CD8-positive, alpha-beta memory T cell (primary cell): ENCODE measurements at places on chromosomes 5 and 9.

GRCh38 chr5:62791059-62791458 is 212.4 kb downstream of the LRRC70 start:
- no peak for DNase-seq

GRCh38 chr5:59922220-59922619 is 28.7 kb upstream of the PDE4D start:
- DNase-seq, result no peak

GRCh38 chr9:90162326-90162725 is 480.3 kb downstream of the DIRAS2 start:
- no peak for DNase-seq

GRCh38 chr9:116975126-116975525 is 288.0 kb downstream of the TRIM32 start:
- no peak for DNase-seq

DNA sequence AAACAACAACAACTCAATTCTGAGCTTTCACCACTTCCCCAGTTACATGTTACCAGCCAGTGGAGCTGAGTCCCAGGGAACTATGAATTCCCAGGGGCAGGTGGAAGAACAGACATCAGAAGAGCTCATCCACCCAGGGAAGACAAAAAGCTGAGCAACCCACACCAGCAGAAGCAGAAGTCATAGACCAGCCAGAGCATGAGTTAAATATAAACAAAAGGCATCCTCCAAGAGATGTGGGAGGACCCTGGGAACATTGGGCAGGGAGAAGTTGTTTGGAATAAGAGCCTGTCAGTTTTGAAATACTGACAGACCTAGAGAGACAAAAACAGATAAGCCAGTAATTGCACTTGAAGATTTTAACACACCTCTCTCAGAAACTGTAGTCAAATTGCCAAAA is 102.3 kb upstream of the LMX1B start:
- DNase-seq, result no peak

DNA sequence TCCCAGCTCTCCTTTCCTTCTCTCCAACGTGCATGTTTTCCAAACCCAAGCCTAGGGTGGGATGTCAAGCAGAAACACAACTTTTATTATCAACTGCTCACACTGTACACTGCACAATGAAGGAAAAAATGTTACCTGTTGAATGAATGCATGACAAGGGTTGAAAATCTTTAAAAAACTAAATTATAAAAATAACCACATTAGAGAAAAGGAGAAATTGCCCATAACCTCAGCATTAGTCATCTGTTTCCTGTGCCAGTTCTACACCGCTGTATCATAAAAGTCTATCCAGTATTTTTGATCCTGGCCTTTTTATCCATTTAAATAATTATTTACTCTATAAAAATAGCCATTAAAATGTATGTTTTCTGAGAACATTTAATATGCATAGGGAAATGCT is 101.1 kb downstream of the APBA1 start:
- no peak for DNase-seq

DNA sequence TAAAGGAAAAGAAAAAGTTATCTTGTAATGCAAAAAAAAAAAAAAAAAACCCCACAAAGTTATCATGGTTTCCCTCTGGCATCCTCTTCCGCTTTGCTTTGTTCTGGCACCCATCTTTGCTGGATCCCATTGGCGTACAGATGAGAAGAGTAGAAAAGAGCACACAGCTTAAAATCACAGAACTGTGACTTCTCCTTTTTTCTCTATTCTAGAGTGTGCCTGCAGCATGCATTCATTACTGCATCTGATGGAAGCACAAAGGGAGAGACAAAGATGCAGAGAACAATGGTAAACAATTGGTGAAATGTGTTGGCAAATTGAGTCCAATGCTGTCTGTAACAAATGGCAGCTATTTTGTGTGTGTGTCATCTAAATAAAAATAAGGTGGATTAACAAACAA is 440.8 kb upstream of the PIK3R1 start:
- DNase-seq, result no peak

- DNase-seq, result no peak
Measured at GRCh38 chr9:38339087-38339486, 53.4 kb upstream of the ALDH1B1 start.

DNA sequence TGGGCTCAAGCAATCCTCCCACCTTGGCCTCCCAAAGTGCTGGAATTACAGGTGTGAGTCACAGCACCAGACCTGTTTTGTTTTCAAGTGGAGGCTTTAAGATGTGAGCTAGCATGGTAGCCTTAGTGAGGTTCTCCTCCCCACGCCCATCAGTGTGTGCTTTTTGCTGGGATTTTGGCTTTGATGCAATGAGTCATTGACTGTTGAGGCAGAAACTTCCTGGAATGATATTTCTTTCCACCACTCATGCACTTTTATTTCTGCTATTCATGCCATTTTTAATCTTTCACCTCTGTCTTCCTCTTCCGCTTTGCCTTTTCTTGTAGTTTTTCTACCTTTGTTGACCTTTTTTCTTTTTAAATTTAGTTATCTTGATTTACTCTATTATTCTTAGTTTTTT is 4.2 kb upstream of the NFIL3 start:
- no peak for DNase-seq

GRCh38 chr5:167797933-167798332 is 493.5 kb upstream of the WWC1 start:
- no peak for DNase-seq

DNA sequence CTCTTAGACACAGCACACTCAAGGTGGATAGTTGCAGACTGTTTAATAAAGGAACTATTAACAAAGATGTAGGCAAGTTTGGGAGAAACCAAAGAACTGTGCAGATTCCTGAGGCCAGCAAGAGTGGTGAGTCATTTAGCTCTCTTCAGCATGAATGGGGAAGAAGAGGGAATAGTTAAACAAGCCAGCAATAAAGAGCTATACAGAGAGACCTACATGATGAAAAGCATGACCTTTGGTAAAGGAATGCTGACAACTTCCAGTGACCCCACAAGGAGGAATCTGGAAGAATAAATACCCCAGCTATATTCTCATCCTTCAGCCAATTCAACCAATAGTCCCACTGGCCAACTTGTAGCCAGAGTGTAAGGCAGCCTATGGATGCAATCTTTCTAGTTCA is 706.0 kb upstream of the GRAMD2B start:
- no peak for DNase-seq

DNA sequence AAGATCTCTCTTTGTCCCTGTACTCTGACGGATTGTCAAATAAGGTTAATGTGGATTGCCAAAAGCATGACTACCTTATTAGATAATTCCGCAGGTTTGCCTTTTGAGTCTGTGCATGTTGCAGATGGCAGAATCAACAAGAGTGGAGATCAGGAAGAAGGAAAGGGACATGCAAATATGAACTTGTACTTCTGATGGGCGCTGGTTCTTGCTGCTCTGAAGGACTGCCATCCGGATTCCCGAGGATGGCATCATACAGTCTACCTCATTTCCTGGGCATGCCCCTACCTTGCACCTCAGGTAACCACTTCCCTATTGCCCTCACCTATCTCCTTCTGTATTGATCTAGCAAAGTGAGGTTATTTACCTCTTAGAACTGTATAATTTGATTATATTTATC is 504.2 kb downstream of the ACTL7B start:
- no peak for DNase-seq

GRCh38 chr5:80191991-80192398 is 63.9 kb downstream of the SERINC5 start:
- DNase-seq, result no peak

- no peak for DNase-seq
Measured at GRCh38 chr5:87787625-87788256, 375.0 kb upstream of the CCNH start.

GRCh38 chr9:82558855-82559630 is 503.9 kb downstream of the RASEF start:
- no peak for DNase-seq

- no peak for DNase-seq
Measured at GRCh38 chr5:101878190-101878589, 417.9 kb downstream of the SLCO4C1 start.

DNA sequence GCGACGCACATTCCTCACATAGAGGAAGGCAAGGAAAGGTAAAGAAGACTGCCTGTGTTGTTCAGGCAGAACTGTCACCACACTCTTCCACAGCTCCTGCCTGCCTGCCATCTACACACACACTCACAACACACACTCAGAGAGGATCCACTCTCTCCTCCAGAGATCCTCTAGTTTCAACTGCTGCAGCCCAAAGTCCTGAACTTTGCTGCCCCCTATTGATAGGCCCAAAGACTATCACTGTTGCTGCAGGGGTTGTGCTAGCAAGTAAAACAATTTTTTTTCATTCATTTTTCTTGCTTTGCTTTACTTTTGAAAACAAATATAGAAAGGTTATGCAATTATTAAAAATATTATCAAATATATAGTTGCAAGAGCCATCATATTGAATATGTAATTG is 5.9 kb upstream of the CFAP90 start:
- peak; percentile 20 for DNase-seq

GRCh38 chr9:114366334-114367128 is 21.3 kb downstream of the AKNA start:
- DNase-seq, result peak; percentile 75

GRCh38 chr9:88746029-88746742 is 211.2 kb downstream of the NXNL2 start:
- DNase-seq, result no peak

DNA sequence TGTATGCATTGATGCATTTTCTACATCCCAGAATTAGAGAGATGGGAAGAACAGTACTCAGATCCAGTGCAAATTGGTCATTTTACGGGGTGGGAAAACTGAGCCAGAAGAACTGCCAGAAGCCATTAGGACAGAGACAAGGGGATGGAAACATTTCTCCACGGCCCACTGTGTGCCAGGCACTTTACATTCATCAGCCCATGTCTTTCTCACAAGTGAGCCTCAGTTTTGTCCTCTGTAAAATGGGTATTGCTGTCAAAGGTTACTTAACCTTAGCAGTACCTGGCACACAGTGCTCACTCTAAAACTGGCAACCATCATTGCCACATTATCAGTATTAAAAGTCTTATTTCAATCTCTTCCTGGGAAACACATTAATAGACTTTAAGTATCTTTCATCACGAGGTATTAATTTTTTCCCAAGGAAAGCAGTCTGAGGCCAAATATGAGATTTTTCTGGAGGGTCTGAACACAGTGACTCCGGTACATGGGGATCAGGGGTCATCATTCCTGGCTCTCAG is 5.2 kb downstream of the DUSP1 start:
- DNase-seq, result no peak

DNA sequence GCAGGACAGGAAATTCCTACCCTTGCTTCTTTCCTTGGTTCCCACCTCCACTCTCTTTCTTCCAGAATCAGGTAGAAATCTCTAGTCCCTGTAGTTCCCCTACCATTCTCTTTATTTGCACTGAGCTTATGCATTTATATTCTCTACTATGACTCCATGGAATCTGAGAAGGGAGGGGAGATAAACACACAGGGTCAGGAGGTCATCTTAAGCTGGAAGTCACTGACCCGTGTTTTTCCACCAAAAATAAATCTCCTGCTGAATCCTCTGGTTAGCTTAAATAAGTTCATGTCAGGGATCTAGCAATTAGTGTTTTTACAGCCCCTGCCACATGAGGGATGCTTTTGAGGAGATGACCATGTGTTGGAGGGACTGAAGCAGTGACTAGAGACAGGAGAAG is 3.7 kb downstream of the ACTL7B start:
- no peak for DNase-seq

GRCh38 chr9:118896324-118897000 is 472.8 kb downstream of the BRINP1 start:
- DNase-seq, result no peak

DNA sequence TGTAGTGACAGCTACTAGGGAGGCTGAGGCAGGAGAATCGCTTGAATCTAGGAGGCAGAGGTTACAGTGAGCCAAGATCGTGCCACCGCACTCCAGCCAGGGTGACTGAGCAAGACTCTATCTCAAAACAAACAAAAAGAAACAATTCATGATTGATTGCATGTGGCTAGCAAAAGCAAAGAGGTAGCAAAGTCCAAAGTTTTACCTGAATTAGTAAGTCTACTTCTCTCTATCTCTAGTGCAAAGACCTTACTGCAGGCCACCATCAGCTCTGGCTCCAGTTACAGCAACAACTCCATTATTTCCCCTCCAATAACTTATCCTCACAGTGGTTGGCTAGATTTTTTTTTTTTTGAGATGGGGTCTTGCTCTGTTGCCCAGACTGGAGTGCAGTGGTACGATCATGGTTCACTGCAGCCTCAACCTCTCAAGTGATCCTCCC is 6.2 kb upstream of the SAR1B start:
- no peak for DNase-seq

GRCh38 chr5:15547261-15547839 is 47.4 kb downstream of the FBXL7 start:
- no peak for DNase-seq

DNA sequence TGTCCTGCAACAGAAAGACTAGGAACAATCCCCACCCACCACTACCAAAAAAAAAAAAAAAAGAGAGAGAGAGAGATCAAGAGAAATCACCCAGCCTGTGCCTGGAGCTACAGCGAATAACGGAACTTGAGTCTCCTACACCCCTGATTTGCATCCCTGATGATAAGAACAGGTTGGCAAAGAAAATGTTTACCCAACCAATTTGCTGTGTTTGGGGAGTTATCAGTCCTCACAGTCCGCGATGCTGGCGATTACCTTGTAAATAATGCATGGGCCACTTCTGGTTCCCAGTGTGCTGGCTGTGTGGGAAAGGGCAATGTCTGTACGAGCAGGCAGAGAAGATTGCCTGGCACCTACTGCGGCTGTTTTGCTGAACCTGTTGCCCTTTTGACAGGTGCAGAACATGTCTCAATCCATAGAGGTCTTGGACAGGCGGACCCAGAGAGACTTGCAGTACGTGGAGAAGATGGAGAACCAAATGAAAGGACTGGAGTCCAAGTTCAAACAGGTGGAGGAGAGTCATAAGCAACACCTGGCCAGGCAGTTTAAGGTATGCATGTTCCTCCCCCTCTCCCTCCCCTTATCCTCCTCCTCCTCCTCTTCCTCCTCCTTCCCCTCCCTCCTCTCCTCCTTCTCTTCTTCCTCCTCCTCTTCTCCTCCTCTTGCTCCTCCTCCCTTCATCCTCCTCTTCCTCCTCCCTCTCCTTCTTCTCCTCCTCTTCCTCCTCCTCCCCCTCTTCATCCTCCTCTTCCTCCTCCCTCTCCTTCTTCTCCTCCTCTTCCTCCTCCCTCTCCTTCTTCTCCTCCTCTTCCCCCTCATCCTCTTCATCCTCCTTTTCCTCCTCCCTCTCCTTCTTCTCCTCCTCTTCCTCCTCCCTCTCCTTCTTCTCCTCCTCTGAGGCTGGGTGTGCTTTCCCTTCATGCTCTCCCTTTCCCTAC is 8.3 kb downstream of the OLFM1 start:
- DNase-seq, result no peak

- DNase-seq, result no peak
Measured at GRCh38 chr5:168152660-168153059, 138.8 kb upstream of the WWC1 start.

DNA sequence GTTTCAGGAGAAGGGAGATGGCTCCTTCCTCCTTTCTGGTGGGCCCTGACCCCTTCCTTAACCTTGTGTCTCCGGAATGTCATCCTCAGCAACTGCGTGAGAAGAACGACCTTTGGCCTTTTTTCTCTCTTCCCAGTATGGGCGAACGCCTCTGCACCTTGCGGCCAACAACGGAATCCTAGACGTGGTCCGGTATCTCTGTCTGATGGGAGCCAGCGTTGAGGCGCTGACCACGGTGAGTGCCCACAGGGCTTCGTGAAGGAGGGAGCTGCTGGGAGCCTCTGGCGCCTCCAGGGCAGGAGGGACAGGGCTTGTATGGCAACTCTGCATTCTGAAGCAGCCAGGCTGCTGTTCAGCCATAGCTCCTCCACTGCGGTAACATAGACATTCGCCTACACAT is 68.0 kb upstream of the CTSL start:
- no peak for DNase-seq

- DNase-seq, result no peak
Measured at GRCh38 chr5:14588758-14589543, 7.4 kb downstream of the OTULINL start.
